ENCODE measurements at places on chromosomes 7 and 10. TPM values are rescaled to one million over a fixed set of nuclear protein-coding genes. Genes with fewer than 3 reads are reported as not detected.

The TAS2R5 gene
- 0.06 TPM for total RNA-seq

The ATP6V1F gene
- 130 TPM for total RNA-seq

The H2BK1 gene
- not detected for total RNA-seq

The SND1 gene
- 229 TPM for total RNA-seq

The SFMBT2 gene
- total RNA-seq, result 4.3 TPM

The ENO4 gene
- total RNA-seq, result 0.80 TPM

The PTN gene
- 19.5 TPM for total RNA-seq

The SH2D4B gene
- 0.06 TPM for total RNA-seq
